Activated CD8-positive, alpha-beta memory T cell treated with anti-CD3 and anti-CD28 coated beads for 24 hours (primary cell): ENCODE measurements at places on chromosomes 12 and 14.

DNA sequence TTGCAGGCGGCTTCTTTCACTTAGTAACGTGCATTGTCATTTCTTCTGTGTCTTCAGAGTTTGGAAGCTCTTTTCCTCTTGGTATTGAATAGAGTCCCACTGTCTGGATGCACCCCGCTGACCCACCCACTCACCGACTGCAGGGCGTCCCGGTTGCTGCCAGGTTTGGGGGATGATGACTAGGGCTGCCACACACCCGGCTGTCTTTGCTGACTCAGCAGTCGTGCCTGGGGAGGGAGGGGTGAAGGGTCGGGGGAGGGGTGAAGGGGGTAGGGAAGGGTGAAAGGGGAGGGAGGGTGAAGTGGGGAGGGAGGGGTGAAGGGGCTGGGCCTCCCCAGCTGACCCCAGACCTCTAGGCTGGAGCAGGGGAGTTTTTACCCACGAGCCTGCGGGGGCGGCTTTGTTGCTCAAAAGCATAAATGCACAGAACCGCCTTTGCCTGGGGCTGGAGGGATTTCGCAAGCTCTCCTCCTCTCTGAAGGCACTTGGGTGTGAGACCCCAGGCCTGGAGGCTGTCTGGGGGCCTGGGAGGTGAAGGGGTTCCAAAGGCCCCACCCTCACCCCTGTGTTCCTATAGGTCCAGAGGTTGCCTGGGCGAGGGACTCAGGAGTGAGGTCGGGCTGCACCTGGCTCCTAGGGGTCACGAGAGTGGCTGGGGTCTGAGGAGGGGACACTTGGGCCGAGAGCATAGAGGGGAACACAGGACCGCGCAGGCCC lies 31.3 kb upstream of the ULK1 start:
- DNase-seq = no peak

- peak; percentile 26 for DNase-seq
These were observed 39.1 kb downstream of the DIO3 start for GRCh38 chr14:101600336-101600890.

DNA sequence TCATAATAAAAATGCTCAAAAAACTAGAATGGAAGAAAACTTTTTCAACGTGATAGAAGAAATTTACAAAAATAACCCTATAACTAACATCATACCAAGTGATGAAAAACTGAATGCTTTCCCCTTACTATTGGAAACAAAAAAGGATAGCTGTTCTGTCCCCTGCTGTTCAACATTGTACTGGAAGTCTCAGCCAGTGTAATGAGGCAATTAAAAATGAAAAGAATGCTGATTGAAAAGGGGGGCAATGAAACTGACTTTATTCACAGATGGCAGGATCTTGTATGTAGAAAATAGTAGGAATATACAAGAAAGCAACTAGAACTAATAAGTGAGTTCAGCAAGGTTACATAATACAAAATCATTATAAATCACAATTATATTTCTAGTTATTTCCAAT lies 337.9 kb upstream of the KITLG start:
- DNase-seq = no peak

GRCh38 chr12:68809190-68810026 lies 1.4 kb downstream of the MDM2 start:
- DNase-seq = no peak

- DNase-seq = no peak
These were observed 11.7 kb upstream of the OASL start for GRCh38 chr12:121050725-121051124.

DNA sequence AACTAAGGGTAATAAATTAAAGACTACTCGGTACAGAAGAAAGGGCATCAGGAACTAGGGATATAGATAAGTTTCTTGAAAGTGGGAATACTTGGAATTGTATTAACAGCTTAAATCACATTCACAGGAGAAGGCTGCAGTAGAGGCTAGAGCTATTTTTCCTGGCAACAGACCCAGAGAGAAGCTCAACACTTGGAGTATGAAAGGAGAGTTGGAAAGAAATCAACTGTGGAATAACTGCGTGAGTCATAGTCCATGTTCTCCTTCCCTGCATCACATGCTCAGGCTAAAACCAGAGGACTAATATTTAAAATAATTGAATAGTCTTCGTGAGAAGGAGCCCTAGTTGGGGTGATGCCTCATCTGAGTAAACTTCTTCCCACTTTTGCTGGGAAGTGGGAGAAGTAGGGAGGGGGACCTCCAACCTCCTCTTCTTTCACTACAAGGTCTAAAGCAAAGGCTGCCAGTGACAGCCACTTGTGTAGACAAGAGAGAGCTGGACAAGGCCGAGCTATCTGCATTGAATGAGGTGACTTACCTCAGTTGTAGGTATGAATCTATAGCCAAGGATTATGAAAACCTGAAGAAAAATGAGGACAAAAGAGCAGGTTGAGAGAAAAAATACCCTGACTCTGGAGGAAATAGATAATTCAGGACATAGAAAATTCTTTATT lies 32.7 kb downstream of the DYRK2 start:
- DNase-seq = no peak

DNA sequence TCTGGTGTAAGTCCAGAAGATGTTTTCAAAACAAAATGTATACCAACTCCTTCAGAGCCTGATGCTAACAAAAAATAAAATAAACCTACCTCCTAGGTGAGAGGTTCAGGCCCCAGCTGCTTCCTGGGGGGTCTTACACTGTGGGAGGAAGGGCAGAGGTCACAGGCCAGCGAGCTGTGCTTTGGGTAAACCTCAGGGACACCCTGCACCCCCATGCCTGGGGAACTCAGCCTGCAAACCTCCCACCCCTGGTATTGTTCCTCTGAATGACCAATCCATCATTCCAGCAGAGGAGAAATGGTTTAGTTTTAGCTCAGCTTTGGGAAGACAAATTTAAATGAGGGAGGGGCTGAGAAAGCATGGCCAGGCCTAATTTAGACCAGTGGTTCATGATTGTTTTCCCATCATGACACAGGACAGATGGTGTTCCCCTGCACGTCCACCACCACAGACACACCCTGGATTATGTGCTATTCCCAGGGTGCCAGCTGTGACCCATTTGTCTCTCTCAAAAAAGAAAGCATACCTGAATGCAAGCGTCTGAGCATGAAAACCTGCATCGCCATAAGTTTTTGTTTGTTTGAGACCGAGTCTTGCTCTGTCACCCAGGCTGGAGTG lies 14.5 kb upstream of the TFCP2 start:
- no peak for DNase-seq

DNA sequence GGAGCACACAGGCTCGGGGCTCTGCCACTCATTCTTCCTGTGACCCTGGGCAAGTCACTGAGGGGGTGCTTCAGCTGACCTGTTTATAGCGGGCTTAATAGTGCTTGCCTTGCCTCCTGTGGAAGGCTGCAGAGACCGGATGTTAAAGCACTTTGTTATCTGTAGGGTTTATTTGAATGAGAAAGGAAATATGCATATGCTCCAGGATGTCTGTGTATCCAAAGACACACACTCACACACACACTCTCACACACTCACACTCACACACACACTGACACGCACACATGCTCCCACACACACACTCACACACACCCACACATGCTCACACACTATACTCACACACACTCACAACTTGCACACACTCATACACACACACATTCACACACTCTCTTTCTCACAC lies 56.1 kb upstream of the DDX11 start:
- DNase-seq = no peak

- no peak for DNase-seq
These were observed 377.6 kb upstream of the ATP2B1 start for GRCh38 chr12:90086281-90086680.

DNA sequence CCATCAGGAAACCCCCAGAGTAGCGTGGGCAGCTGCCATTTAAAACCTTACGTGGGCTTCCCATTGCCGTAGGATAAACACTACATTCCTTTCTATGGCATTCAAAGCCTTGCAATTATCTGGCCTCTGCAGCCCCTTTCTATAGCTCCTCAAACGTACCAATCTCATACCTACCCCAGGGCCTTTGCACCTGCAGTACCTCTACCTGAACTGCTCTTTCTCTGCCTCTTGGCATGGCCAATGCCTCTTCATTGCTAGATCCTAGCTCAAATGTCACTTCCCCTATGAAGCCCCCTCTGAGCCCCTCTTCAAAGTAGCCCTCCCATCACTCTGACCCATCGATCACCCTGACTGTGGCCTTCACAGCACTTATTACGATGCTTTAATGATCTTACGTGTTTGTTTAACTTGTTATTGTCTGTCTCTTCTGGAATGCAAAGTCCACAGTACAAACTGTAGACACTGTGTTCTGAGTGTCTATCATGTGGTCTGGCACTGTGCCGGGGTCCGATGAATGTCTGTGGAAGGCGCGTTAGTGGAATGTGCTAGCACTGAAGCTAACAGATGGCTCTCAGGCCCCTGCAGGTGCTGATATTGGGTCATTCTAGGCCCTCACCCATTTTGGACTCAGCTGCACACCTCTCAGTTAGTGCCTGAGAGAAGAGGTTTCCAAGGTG lies 157.3 kb upstream of the NOS1 start:
- DNase-seq = no peak

GRCh38 chr14:37900561-37900960 lies 305.1 kb downstream of the TTC6 start:
- no peak for DNase-seq

DNA sequence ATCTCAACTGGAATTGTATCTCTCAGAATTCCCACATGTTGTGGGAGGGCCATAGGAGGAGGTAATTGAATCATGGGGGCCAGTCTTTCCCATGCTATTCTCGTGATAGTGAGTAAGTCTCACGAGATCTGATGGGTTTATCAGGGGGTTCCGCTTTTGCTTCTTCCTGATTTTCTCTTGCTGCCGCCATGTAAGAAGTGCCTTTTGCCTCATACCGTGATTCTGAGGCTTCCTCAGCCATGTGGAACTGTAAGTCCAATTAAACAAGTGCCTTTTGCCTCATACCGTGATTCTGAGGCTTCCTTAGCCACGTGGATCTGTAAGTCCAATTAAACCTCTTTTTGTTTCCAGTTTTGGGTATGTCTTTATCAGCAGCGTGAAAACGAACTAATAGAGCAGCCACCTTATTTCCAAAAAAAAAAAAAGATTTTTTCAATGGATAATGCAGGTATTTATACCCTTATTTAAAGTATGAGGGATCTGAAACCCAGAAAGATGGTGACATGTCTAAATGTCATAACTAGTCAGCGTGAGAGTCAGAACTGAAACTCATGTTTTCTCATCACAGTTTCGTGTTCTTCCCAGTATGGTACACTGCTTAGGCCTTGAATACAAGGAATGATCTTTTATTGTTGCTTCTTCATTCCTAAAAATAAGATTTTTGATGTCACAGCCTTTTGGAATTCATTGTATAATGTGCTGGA lies 89.6 kb downstream of the ERC1 start:
- no peak for DNase-seq

DNA sequence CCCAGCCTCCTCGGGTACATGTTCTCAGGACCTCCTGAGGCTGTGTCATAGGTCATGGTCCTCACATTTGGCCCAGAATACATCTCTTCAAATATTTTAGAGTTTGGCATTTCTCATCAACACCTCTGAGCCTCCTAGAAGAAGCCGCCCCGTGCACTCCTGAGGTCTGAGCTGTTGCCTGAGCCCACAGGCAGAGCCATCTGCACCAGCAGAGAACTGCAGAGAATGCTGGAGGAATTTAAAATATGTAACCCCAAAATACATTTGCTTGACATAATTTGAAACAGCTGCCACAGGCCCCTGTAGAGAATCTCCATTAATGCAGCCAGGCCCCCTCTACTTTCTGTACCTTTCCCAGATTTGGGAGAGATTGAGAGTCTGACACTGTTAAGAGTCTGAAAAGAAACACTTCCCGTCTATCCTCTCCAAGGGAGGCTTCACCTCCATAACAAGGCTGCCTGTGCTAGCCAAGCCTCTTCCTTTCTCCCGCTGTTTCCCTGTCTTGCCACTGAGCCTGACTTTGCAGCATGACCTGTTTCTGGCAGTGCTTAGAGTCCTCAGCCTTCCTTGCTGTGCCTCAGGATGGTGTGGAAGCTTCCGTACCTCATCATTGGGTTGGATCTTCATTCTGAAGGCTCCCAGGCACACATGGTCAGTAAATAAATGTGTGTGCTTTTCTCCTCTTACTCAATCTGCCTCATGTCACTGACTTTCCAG lies 95.4 kb upstream of the SFSWAP start:
- no peak for DNase-seq

DNA sequence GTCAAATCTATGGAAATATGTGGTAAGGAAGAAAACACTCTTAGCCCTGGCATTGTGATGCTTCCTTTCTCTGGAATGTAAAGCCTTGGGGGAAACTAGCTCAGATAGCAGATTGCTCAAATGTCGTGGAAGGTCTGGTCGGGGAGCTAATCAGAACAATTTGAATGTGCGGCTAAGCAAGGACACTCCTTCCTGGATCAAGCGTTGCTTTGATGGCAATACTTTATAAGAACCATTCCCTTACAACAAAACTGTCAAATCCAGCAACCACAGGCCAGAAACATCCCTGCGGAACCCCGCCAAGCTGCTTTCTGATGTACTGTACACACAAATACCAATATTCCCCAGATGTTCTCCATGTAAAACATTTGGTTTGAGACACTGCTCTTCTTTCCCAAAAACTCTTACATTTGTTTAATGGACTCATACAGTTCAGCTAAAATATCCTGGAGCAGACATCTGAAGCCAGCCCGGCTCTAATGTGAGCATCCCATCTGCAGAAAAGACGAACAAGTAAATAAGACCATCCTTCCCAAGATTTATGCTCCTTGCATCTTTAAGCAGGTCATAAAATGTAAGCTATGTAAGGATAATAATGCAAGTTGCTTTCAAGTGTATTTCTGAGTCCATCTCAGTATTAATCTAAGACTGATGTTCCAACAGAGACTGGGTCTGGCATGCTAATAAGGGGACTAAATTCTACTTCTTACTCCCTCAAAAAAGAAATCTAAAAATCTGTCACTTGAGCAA lies 20.2 kb downstream of the NUAK1 start:
- no peak for DNase-seq

DNA sequence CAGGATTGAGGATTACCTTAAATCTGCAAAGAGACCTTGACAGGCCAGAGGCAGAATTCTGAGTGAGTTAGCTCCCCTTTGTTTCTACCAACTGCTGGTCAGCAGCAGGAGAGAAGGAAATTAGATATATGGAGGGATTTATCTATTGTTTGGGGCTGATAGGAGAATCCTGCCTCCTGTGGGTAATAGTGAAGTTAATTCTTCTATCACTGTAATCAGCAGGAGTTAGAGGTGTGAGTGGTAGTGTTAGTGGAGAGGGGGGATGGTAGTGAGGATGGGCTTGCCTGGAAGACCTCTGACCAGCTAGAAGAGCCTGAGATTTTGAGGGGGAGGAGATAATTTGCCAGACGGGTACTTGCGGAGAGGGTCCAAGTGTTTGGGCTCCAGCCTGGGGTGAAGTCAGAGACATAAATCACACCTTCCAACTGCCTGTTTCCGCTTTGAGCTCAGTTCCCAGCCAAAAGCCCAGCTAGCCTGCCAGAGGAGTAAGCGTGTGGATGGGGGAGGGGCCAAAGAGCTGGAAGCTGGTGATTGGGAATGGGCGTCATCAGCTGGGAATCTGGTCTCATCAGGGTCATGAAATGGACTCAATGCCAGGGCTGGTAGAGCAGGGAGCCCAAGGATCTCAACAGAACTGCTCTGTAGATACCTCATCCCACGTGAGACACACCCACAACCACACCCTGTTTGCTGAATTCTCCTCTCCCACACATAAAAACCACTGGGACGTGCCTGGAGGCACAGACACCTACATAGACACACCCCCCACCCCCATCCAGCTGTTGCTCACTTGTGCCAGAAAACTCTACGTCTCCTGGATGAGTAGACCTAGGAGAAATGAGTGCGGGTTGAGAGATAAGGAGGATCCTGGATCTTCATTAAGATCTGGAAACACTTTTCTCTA lies 13.1 kb upstream of the ITGA5 start:
- DNase-seq = no peak

GRCh38 chr12:42119085-42119633 lies 25.5 kb downstream of the GXYLT1 start:
- DNase-seq = no peak

GRCh38 chr12:74780182-74780849 lies 242.7 kb downstream of the ATXN7L3B start:
- DNase-seq = no peak
